ENCODE measurements at places on chromosomes 1 and 21.

GRCh38 chr1:88873737-88874349 is 17.5 kb downstream of the GTF2B start:
- peak; percentile 93 for DNase-seq

DNA sequence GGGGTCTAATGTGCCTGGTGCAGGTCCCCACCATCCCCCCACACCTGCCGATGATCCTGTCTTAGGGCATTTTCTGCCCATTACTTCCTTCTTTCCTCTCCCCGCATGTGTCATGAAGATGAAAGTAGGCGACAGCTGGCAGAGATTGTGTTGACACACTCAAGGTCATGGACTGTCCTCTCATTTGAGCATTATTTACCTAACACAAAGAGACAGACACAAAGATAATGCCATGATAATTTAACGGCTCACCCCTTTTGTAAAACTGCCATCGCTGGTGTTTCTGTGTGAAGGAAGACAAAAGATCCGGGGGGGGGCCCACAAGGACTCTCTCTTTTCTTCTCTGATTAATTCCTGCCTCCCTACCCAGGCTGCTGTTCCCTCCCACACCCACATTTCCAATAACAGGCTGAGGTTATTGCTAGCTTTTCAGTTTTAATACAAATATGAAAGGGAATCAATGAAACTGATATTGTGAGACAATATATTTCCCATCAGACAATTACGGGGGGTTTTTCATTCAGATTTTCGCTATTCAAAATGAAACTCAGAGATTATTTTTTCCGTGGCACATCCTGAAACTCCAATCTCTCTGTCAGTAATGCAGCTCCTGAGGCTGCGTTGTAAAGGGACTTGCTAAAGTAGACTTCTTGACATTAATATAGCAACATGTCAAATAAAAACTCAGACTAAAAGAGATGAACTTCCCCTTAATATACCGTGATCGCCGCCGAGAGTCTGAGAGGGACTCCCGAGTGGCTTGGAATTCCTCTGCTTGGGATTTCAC is 561.1 kb downstream of the NPHP4 start:
- no peak for DNase-seq

GRCh38 chr1:102032534-102032933 is 35.8 kb upstream of the OLFM3 start:
- no peak for DNase-seq

- no peak for DNase-seq
These were observed 17.9 kb upstream of the PADI1 start for GRCh38 chr1:17187051-17187450.

GRCh38 chr21:37047079-37047478 is 25.8 kb downstream of the PIGP start:
- no peak for DNase-seq

DNA sequence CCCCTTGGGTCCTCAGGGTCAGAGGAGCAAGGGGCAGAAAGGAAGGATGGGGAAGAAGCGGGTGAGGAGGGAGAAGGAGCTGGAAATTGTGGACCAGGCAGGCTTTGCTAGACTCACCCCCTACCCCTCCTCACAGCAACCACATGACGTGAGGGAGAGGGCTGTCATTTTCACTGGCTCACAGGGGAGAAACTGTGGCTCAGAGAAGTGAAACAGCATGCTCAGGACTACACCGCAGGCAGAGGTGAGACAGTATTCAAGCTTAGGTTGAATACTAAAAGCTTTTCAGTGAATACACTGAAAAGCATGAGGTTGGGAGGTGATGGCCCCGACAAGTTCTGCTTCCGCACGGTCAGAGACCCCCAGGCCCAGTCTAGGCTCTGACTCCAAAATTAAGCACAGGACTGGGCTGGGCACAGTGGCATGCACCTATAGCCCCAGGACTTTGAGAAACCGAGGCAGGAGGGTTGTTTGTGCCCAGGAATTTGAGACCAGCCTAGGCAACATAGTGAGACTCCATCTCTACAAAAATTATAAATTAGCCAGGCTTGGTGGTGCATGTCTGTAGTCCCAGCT is 1.2 kb upstream of the CLEC20A start:
- no peak for DNase-seq

- DNase-seq, result no peak
These were observed 2.1 kb downstream of the LINGO4 start for GRCh38 chr1:151803164-151803563.

- DNase-seq, result no peak
These were observed 2.5 kb upstream of the RGS4 start for GRCh38 chr1:163066686-163067085.

GRCh38 chr21:44732956-44733355 is 21.6 kb upstream of the TSPEAR start:
- no peak for DNase-seq

DNA sequence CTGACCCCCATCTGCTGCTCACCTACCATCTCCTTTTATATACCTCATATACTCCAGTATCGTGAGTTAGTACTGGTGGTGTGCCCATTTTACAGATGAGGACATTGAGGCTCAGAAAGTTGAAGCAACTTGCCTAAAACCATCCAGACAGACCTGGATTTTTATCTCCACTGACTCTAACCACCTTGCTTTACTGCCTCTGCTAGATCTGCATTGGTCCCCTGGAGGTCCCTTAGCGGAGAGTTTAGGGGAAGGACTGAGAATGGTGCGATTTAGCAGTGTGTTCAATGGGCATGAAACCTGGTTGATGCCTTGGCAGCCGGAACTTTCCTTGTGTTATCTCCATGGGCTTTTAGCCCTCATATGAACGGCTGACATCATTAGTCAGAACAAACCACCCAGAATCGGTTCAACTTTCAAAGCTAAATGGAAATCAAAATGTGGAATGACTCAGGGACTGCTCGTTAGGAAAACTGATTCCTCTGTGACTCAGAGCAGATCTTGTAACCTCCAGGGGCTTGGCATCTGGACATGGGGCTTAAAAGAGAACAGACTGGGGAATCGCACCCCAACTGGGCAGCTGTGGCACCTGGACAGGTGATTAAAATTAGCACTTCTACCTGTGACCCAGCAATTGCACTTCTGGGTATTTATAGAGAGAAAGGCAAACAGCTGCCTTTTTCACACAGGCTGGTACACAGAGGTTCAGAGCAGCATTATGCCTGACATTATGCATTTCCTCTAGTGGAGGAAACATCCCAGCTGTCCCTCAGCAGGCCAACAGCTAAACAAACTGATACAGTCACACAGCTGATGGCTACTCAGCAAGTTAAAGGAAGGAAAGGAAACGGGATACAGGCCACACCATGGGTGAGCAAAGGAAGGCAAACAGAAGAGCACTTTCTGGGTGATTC is 25.3 kb downstream of the TMEM51 start:
- peak; percentile 97 for DNase-seq

GRCh38 chr1:213976665-213977485 is 10.9 kb upstream of the PROX1 start:
- DNase-seq, result no peak

- DNase-seq, result peak; percentile 75
These were observed 4.1 kb upstream of the CACNA1E start for GRCh38 chr1:181479137-181479745.

DNA sequence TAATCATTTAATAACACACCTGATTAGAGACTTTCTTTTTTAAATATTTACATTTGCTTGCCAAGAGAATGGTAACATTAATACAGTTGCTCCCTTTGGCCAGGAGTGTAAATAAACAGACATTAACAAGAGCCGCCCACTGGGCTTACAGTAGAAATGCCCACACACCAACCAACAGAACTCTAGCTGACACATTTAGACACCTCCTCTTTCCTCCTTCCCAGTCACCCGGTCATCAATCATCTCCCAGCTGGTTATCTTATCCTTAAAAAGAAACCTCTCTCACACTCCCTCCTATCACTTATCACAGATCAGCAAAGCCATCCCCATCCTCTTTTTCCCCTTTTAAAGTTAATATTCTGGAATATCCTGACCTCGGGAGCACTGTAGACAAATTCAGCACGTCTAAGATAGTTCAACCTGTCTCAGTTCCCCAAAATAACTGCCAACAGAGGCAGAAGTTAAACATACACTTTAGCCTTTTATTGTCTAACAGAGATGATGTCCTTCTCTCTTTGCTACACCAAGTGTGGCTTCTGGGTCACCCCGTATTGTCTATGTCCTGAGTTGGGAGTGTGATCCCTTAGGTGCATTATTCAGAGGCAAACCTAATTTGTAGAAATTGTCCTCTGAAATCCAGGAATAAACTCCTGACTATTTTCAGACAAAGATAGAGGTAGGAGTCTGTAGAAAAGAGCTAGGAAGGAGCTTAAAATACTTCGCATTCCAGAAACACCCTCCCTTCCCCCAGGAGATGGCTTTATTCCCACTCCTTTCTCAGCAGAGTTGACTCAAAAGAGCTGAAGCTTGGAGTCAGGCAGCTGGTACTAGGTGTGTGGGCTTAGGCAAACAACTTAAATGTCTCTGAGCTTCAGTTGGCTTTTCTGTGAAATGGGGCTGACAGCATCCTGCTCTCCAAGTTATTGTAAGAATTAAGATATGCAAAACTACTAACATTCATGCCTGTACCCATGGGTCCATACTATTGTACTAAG is 8.8 kb downstream of the MYCL start:
- peak; percentile 82 for DNase-seq

GRCh38 chr21:35504951-35505466 is 455.9 kb upstream of the RUNX1 start:
- no peak for DNase-seq

DNA sequence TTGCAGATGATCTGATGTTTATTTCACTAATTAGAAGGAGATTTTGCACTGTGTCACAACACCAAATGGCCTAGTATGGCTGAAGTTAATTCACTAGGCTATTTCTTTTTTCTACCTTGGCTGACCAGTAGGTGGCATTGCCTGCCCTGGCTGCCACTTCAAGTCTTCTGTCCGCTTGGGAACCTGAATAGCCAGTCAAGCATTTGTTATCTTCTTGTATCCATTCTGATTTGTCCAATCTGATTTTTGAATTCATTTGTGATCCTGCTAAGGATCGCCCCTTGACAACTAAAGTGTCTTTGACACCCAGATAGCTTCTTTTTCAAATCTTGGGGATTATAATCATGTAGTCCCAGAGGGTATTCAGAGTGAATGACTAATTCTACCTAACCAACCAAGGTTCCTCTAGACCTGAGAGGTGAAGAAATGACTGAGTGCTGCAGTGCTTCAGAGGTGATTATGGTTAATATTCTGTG is 99.4 kb downstream of the GIPC2 start:
- peak; percentile 88 for DNase-seq

DNA sequence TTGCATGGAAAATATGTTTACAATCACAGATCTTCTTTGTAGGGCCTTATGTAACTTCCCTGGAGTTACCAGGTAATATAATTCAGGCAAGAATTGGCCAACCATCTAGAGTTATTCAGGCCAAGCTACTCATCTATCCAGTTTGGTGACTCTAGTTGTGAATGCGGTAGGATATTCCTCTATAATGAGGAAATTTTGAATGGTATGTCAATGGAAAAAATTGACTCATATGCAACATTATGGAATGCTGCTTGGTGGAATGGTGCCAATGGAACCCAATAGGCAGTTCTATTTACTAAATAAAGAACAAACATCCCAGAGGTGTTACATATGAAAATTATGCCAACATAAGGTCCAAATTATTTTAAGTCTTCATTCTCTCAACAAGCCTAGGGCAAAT is 5.6 kb upstream of the TNFSF18 start:
- DNase-seq, result no peak

- DNase-seq, result peak; percentile 32
These were observed 35.0 kb upstream of the VWA5B1 start for GRCh38 chr1:20255666-20256065.

DNA sequence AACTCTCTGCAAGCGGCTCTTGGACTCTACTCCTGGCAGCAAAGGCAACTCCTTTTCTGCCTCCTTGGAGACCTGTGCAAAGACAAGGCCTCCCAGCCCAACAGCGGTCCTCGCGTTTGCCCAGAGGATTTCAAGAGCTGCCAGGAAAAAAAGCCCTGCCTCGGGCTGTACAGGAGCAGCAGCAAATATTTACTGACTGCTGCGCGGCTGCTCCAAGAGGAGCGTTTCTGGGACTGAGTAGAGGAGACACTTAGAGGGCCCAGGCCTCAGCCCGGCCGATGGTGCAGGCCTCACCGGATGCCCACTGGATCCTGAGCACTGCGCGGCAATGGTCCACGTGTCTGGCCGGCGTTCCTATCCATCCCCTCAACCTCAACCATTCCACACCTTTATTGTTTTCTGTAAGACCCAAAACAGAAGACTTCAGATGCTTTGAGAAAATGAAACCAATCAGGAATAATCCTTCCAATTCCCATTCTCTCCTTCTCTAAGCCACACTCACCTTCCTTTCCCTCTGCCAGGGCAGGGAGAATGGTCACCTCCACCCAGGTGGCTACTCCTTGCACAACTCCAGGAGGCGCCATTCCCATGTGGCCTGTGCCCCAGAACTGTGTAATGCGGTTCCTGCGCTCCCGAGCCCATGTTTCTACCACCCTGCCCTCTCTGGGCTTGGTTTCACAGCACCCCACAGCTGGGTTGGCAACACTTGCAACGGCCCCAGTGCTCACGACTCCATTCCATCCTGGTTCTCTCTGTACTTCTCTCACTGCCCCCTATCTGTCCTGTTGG is 215.8 kb downstream of the TRABD2B start:
- no peak for DNase-seq

DNA sequence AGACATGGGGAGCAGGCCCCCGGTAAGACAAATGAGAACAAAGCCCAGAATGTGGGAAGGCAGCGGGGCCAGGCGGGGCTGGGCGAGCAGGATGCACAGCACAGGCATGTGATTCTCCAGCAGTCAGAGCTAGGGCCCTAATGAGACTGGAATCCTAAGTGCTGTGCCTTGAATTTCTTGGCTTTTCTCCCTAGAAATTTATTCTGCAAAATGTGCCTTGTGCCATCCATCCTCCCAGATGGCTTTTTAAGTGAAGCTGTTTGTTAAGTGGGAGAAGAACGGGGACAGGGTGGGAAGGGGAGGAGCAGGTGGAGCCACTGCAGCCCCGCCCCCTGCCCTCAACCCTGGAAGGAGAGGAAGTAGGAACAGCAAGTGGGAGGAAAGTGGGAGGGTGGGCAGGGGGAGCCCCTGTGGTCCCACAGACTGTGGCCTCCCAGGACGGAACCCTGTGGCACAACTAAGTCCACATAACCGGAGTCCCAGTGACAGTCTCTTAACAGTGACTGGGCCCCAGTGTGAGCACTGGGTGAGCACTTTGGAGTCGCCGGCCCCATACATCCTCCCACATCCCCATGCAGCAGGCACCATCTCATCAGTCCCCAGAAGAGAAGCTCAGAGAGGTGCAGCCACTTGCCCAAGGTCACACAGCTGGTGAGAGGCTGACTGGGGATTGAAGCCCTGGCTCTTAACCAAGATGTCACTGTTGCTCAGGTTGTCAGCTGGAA is 216.9 kb downstream of the MATN1 start:
- DNase-seq, result no peak

GRCh38 chr21:41037212-41037611 is 130.7 kb upstream of the BACE2 start:
- DNase-seq, result no peak

DNA sequence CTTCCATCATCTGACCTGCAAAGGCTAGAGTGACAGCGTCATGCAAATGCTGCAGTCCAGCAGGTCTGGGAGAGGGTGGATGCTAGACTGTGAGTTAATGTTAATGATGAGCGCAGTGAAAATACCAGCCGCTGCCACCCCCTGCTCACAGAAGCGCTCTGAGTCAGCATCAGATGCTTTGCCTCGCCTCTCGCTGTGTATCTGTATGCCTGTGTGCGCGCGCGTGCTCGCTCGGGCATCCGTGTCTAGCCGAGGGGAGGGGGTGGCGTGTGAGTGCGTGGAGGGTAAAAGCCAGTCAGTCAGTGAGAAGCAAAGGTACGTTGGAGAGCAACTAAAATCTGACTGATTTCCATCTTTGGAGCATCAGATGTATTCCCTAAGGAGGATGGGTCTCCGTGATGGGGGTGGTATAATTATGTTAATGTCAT is 858.7 kb downstream of the USP25 start:
- peak; percentile 96 for DNase-seq

- DNase-seq, result peak; percentile 42
These were observed 146.9 kb downstream of the MIS18A start for GRCh38 chr21:32131960-32132359.
